ENCODE measurements at places on chromosomes 16 and 17.

- DNase-seq = no peak
Measured at GRCh38 chr16:78980825-78981224, 619.7 kb downstream of the MAF start.

DNA sequence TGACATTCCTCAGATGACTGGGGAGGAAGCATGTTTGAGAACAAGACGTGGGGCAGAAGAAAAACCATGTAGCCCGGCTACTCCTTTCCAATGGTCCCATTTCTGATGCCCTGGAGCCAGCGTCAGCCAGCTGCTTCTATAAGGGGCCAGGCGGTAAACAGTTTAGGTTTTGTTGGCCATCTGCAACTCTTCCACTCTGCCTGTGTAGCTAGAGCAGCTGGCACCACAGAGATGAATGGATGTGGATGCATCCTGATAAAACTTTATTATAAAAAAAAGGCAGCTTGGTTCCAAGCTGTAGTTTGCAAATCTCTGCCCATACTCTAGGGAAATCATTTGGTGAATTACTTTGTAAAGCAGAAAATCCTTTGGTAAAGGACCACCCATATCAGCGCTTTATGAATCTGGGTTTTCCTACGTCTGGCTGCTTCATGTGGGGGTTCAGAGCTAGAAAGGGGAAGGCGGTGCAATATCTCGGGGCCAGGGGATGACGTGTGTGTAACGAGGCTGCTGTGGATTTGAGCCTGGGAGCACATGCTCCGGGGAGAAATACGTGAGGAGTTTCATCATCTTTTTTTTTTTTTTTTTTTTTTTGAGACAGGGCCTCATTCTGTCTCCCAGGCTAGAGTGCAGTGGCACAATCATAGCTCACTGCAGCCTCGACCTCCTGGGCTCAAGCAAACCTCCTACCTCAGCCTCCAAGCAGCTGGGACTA is 3.4 kb upstream of the SRL start:
- no peak for DNase-seq

DNA sequence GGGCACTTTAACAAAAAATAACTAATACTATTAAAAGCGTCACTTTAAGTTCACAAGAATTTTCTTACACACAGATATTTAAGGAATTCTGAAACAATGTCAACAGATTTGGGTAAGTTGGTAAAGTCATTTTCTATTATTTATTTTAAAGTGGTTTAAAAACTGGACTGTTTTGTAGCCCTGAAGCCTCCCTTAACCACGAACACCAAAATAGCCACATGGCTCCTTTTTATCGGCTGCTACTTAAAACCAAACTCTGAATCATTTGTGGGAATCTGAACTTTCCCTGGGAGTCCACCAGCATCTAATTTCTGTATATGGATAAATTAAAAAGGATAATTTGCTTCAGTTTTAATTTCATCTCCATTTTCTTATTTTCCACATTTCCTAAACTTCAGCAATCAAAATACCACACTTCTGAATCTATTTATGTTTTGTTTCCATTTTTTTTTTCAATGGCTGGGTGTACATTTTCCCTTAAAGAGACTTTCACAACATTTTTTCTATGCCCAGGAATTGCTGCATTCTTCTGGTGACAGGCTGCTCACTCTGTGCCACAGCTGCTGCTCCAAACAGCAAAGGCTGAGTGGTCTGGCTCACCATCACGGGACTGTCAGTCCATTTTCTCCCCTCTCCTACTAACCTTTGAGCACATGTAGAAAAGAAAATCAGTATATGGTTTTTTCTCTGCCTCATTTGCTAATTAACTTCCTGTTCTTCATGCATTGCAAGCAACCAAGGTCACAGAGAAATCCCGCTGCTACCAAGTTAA is 255.5 kb upstream of the KCNJ16 start:
- DNase-seq = no peak

DNA sequence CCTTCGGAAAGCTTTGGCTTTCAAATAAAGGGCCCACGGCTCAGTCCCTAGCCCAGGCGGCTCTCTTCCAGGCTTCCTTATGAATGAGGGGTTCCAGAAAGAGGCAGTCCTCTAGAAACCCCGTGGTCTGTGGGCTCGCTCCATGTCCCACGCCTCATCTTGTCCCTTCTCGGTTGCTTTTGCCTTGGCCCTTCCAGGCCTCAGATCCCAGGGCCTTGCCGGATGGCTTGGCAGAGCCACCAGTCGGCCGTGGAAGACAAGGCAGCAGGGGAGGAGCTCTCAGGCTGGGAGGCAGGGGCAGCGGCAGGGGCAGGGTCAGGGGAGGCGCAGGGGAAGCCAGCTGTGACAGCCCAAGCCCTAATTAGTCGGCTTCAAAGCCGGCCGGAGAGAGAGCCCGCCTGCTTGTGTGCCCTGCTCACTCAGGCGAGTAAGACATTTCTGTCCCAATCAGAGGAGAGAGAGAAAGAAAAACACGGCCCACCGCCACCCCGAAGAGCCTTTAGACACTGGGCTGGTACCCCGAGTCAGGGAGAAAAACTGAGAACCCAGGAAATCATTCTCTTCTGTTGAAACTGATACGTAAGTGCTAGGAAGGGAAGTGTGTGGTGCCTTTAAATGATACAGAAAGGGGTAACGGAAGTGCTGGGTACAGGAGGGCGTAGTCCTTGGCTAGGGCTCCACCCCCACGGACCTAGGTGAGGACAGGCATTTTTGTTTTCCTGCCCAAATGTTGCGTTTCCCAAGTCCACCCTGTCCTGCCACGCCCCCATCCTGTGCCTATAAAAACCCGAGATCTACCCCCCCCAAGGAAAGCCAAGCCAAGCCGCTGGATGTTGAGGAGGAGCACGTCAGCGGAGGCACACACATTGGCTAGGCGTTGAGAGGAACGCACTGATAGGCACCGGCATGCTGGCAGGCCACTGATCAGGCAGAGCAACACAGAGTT is 27.8 kb upstream of the MEIOC start:
- DNase-seq = no peak

GRCh38 chr17:3866276-3866675 is 20.2 kb upstream of the NCBP3 start:
- no peak for DNase-seq

DNA sequence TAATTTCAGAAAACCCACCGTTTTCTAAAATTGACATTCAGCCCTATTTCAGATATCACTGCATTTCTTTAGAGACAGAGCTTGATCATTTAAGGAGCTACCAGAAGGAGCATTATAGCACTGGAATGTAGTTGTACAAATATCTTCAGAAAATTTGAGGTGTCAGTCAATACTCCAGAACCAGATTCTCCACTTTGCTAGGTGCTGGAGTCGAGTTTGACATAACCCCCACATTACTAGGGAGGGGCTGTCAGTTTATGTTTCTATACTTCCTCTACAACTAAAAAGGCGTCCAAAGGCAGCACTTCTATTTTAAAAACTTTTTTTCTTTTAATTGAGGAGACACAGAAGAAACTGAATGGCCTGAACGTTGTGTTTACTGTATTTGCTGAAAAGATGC is 892 bp upstream of the KIAA0513 start:
- DNase-seq = no peak

DNA sequence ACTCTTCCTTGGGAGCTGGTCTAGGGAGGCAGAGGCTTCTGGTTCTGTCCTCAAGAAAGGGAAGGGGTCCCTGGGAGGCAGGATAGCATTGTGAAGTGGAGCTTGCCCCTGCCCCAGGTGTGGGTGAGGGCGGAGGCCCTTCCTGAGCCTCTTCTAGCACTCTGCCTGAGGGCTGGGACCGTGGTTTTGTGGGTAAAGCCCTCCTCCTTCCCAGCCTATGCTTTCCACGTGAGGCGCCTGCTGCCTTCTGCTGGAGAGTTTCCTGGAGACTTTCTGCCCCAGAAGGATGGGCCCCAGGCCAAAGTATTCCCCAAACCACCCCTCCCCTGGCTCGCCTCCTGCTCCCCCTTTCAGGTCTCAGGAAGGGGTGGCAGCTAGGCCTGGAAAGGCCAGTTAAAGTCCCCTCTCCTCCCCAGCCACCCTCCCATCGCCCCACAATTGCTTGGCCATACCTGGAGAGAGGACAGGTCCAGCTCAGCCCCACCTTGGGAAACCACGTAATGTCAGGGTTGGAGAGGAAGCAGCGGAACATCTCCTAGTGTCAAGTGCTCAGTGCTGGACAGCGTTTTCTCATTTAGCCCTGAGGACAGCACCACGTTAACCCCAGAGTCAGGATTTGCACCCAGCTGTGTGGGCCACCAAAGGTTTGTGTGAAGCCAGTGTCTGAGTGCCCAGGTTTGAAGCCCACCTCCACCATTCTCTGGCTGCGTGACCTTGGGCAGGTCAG is 5.6 kb downstream of the SBK1 start:
- DNase-seq = no peak

DNA sequence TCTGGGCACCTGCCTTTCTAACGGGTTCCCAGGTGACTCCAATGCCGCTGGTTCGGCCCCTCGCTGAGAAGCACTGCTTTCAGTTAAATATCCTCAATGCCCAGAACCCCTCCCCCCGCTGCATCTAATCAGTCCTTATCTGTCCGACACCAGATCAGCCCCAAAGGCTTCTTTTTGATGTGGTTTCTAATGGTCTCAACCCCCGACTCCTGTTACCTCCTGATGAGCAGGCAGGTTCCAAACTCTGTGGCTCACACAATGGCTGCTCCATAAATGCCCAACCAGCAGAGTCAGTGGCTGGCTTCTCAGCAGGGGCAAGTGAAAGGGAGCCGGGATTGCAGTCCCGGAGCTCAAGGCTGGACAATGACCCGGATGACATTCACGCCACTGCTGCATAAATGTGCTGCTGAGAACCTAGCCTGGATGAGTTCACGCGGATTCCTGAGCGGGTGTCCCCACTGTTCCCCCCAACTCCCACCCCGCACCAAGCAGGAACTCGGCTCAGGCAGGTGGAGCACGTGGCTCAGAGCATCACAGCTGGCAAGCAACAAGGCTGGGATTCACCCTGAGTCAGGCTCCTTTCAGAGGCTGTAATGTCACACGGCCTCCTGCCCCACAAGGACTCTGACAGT is 1.0 kb upstream of the SLC38A8 start:
- DNase-seq = no peak

DNA sequence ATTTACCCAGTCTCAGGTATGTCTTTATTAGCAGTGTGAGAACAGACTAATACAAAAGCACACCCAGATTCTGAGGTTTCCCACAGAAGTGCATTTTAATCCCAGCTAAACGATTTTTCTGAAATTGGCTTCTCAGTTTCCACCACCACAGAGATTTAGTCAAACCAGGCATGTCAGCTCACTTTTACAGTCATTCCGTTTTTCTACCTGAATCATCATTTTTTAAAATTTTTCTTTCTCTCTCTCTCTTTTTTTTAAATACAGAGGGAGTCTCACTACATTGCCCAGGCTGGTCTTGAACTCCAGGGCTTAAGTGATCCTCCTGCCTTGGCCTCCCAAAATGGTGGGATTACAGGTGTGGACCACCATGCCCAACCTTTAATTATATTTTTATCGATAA is 389.1 kb downstream of the HAPSTR1 start:
- DNase-seq = no peak

DNA sequence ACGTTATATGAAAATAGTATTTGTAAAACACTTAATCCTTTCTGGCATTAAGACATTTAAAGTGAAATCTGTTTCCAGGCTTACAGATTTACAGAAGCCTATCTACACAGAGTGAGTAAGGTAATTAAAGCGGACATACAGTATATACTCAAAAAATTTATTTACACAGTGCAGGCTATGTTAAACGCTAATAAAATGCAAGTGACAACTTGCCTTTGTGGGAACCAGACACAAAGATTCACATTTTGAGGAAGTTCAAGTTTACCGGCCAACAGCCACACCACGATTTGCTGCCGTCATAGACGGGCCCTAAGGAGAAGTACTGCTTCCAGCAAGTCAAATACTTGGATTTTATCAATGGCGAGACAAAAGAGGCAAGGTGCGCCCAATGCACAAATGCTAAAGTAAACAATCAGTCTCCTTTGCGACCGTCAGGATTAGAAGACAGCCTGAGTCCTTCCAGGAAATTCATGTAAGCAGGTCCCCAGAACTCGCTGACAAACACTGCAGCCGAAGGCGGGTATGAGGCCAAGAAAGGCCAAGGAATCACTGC is 801 bp downstream of the VPS35 start:
- no peak for DNase-seq

DNA sequence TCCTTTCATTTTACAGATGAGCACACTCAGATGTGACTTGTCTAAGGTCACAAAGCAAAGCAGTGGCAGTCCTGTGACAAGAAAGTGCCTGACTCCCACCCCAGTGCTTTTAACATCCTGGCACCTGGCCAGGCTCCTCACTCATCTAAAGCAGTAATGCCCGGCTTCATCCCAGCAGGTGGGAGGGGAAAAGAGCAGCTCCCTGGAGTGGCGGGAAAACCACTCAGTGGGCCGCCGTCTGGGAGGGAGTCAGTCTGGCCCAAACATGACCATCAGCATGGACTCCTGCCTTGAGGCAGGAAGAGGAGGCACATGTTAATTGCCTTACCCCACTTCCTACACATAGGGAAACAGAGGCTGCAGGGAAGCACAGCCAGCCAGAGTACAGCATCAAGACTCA is 2.6 kb downstream of the PCGF2 start:
- no peak for DNase-seq

Measured in stimulated activated CD8-positive, alpha-beta memory T cell treated with anti-CD3 and anti-CD28 coated beads, Interleukin-4, amount 100 ng/mL, for 4 hours (primary cell).